Suprapubic skin (tissue), 4 donors: ENCODE measurements at places on chromosomes 11 and 22.
A peak's percentile ranks its signal among the peaks of the same experiment; 100 is the strongest.

- no peak for DNase-seq
Observed at GRCh38 chr11:133679896-133680295, 147.6 kb upstream of the OPCML start.

DNA sequence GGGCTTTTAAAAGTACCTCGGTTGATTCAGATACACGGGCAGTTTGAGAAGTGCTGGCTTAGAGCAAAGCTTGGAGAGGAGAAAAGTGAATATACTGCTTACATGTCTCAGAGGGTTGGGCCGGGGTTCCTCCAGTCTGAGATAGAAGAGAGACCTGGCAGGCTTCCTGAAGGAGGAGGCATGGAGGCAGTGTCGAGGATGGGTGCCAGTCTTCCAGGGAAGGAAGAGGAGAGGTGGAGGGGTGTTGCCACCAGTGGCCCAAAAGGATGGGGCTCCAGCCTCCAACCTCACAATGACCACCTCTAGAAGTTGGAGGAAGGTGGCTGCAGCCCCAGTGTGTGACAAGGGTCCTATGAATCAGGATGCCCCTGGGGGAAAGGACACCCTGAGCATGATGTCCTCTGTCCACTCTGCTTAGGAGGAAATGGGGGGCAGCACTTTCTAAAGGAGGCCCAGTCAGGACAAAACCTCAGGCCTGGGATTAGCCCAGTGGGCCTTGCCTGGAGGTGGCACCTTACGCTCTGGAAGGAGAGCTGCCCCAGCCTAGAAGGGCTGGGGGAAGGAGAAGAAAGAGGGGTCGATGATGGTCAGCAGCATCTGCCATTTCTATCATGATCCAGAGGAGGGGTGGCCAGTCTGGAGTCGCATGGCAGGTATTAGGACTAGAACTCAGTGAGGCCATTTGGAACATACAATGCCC is 65.2 kb downstream of the CD82 start:
- DNase-seq: peak; percentile 42

DNA sequence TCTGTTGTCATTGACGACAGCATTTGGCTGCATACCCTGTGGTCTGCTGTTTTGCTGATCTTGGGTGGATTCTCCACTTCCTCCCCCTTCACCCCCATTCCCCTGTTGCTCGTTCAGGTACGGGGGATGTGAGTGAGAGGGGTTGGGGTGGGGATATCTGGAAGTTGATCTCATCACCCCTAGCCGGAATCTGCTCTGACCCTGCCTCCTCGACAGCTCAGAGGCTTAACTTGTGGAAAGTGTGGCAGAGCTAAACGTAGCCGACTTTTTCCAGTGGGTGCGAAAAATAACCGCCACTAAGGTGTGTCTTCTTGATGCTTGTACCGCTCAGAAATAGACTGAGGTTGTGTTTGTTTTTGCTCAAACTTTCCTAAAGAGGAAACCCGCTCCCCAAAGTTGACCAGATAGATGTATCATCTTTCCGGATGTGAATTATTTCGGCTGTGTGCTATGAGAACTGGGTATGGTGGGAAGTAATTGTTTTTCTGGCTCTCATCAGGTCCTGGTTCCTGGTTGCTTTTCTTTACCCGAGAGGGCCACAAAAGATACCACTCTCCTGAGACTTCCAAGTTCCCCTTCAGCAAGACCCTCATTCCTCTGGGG is 6.6 kb downstream of the ZBTB16 start:
- DNase-seq: no peak

DNA sequence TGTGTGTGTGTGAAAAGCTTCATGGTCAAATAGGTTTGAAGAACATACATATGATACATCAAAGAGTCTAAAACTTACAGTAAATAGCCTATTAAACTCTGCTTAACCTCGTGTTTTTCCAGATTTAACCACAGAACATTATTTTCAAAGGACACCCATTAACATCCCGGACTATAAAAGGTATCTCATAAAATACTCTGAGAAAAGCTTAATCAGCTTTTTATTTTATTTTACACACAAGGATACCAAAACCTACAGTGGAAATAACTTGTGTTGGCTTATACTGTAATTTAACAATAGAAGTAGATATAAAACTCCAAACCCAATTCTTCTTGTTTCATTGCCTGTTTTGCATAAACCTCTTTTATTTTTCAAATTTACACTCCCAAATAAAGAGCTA is 49.8 kb upstream of the CHRNA10 start:
- DNase-seq: no peak

DNA sequence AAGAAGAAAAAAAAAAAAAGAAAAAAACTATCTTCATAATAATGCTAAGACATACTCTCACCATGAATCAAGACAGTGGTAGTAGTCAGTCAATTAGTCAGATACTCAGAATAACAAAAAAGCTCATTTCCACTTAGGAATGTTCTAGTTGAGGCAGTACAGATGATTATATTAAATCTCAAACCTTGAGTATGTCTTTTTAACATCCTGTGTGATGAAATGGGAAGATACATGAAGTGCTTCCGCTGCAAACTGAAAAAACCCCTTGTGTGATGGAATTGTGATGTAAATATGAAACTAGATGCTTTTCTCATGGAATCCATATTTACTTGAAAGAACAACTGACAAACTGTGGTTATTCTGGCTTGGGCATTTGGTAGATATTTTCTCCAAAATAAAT is 13.7 kb downstream of the AMOTL1 start:
- no peak for DNase-seq

DNA sequence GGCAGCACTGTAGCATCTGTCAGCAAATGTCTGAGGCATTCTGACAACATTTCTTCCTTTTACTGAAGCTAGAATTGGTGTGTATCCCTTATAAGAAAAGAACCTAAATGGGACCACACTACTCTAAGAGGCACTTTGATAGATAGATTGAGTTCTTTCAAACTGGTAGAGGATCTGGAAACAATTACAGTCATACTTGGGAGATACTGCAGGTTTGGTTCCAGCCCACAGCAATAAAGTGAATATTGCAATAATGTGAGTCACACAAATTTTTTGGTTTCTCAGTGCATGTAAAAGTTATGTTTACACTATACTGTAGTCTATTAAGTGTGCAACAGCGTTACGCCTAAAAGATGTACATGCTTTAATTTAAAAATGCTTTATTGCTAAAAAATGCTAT is 96.9 kb downstream of the SBF2 start:
- DNase-seq: no peak

DNA sequence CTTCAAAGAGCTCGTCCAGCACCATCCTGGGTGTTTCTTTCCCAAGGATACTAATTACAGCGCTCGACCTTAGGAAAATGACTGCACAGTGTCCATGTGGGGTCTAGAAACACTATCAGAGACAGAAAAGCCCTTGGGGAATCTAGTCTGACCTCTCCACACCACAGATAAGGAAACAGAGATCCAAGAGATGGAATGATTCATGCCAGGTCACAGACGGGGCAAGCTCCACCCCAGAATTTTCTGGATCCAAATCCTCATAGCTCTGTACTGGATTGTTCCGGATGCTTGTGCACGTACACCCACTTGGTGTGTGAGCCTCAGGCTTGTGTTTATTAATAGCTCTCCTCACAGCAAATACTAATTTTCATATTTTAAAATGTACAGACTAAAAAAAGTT is 11.3 kb downstream of the ABTB2 start:
- DNase-seq: no peak

DNA sequence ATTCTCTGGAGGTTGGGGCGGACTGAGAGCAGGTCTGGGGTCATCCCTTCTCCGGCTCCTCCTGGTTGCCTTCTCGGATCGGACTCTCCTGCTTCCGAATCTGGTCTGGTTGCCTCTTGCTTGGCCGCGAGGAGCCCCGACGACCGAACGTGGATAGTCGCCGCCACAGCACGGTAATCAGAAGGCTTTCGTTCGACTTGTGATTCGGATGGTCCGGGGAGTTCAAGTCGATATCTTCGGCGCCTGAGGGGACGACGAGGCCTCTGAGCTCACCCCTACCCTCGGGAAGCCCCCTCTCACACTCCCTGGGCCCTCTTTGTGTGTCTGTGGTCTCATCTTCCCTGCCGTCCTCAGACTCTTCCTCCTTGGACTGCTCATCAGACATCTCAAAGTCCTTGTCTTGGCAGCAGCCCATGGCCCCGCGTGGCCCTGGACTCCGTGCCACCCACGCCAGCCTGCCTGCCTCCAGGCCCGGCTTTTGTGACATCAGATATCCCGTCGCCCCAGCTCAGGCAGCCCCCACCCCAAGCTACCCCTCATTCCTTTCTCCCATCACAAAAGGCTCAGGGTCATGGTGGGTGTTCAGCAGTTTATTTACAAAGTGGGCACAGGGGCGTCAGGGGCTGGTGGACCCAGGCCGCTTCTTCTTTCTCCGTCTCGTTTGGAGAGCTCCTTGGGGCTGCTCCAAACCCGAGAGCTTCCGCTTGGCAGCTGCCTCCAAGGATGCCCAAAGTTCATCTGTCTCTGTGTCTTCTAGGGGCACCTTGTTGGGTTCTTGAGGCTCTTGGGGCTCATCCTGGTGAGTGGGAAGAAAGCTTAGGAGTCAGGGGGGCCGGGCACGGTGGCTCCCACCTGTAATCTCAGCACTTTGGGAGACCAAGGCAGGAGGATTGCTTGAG is at the start of gene TEX54:
Gene TEX54, minus strand, starts transcription at position 506 of the 899 bp plus-strand sequence.
- DNase-seq: peak; percentile 79

DNA sequence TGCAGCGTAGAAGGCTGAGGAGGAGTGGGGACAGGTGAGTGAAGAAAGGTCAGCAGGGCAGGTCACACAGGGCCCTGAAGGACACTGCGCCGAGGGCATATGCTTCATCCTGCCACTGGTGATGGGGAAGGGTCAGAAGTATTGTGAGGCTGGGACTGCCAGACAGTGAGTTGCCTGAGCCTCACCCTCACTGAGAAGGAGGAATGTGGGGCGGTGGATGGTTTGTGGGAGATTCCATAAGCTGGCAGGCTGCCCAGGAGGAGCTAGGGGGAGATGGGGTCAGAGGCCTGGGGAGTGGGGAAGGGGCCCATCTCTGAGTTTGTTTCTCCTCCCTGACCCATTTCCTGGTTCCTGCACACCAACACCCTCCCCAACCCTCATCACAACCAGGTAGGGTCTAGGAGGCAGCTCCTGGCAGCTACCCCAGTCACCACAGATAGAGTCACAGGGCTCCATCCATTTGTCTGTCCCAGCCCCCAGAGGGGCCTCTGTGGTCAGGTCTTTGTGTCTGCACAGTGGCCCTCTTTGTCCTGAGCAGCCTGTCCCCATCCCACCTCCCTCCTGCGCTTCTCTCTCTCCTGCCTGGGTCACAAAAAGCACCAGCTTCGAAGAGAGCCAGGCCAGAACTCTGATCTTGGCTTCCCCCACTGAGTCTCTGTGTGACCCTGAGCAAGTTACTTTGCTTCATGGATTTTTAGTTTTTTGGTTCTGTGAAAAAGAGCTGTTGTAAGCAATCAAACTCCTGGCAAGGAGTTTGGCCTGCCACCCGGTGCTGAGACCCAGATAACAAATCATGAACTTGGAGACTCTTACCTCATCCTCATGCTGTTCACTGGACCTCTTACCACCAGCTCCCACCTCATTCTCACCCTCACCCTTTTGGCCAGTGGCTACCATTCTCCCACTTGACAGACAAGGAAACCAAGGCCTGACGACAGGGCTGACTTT is 4.6 kb upstream of the P2RY2 start:
- no peak for DNase-seq

- DNase-seq: no peak
Observed at GRCh38 chr22:32693102-32693501, 108.4 kb upstream of the TIMP3 start.

DNA sequence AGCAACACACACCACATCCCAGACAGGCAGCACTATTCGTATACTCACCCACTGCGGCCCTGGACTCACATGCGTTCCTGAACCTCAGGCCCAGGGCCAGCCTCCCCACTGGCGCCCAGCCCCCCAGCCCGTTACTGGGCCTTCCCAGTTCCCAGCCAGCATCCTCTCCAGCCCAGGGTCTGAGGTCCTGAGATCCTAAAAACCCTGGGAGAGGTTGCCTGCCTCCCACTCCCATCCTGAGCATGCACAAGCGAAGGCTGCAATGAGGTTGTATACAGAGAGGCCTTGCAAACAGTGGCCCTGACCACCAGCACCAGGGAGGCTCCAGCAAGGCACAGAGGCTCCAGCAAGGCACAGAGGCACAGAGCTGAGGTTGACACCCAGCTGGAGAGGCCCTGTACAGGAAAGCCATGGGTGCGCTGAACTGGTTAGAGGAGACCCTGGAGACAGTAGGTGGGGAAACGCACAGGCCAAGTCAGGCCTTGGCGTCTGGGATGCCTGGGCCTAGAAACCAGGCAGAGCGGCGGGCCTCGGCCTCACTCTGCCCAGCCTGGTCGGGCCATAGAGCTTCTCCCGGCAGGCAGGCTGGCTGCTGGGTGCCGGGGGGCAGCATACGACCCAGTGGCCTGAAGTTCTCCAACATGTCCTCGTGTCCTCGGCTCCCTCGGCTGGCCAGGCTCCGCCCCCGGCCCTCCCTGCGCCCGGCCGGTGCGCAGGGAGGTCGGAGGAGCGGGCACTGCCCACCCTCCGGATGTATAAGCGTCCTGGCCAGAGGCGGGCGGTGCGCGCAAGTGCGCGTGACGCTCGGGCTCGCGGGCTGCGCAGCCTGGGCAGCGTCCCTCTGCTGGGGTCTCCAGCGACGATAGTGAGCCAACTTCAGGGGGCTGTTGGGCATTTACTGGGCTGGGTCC is 2.3 kb upstream of the TBX1 start:
- DNase-seq: no peak

GRCh38 chr11:121722431-121723245 is 269.9 kb upstream of the SORL1-AS1 start:
- peak; percentile 85 for DNase-seq

DNA sequence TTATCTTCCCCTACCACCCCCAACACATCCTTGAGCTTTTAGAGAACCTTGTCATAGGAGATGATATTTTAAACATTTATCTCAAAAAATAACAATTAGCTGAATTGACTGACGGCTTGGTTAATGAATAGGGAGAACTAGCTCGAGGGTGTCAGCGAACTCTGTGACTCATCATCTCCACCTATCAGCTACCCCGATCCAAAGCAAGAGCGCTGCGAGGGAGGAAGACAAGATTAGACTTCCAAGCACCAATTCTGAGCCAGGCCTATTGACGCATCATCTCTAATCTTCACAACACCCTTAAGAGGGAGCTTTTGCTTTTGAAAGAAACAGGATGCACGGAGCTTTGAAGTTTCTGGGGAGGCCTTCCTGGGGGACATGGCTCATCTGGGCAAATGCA is 51.0 kb upstream of the GALNT18 start:
- DNase-seq: no peak

GRCh38 chr11:126880872-126881271 is 119.7 kb downstream of the KIRREL3 start:
- no peak for DNase-seq

DNA sequence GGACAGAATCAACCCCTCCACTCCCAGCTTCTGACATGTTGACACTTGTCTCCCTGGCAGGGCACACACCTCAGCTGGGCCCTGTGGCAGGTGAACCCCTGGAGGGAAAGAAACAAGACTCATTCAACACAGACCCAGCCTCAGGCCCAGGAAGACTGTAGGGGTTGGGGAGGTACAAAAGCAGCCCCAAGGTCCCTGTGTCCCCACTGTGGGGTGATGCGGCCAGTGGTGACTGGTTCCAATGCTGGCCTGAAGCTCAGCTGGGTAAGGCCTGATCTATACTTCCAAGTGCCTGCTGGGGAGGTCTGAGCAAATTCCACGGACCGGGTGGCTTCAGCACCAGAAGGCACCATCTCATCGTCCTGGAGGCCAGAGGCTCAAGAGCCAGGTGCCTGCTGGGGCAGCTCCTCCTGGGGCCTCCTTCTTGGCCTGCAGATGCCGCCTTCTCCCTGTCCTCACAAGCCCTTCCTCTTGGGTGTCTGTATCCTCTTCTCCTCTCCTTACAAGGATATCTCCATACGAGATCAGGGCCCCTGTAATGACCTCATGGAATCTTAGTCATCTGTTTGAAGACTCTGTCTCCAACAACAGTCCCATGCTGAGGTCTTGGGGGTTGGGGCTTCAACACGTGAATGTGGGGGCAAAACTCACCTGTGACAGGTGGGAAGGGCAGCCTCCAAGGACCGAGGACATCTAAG is 1492.1 kb downstream of the BRD1 start:
- DNase-seq: no peak
